Transverse colon (tissue), 4 donors: ENCODE measurements at places on chromosomes 5 and 9. TPM values are rescaled to one million over a fixed set of nuclear protein-coding genes. Genes with fewer than 3 reads are reported as not detected.
A peak's percentile ranks its signal among the peaks of the same experiment; 100 is the strongest.

- H3K4me3 ChIP-seq = no peak overlapping the region
- H3K27me3 ChIP-seq = no peaks in the 10 kb centered on the region
- H3K27ac ChIP-seq = no peak overlapping the region
- DNase-seq = peak; percentile 63
Measured at GRCh38 chr5:100517301-100517974, 17.7 kb upstream of the FAM174A start.

DNA sequence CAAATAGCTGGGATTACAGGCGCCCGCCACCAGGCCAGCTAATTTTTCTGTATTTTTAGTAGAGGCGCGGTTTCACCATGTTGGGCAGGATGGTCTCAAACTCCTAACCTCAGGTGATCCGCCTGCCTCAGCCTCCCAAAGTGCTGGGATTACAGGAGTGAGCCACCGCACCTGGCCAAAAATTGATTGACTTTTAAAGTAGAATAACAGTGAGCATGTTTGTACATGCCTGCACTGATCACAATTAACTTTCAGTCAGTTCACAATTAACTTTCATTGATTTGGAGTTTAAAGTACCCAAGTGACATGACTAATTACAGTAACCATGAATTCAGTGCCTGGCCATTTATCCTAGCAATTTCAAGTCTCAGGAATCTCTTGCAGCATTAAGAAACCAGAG is 61.3 kb downstream of the ANKH start:
- H3K4me1 ChIP-seq = peaks cover 9% of the 10 kb centered on the region
- no peak overlapping the region for H3K4me3 ChIP-seq
- DNase-seq = no peak
- peak overlapping the region; percentile 56 for H3K27ac ChIP-seq
- no peaks in the 10 kb centered on the region for H3K36me3 ChIP-seq

DNA sequence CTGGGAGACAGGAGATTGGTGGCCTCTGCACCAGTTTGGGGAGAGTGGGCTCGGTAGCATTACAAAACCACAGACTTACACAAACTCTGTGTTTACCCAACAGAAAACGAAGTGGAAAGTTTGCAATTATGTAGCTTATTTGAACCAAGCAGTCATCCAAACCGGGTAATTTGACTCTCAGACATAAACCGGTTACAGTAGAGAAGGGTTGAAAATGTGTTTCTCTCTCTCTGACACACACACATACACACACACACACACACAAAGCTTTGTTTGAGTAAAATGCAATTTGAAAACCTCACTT is 97.1 kb upstream of the ZNF608 start:
- H3K27ac ChIP-seq = no peak overlapping the region
- no peaks in the 10 kb centered on the region for H3K36me3 ChIP-seq
- no peak overlapping the region for H3K4me3 ChIP-seq
- no peaks in the 10 kb centered on the region for H3K4me1 ChIP-seq

DNA sequence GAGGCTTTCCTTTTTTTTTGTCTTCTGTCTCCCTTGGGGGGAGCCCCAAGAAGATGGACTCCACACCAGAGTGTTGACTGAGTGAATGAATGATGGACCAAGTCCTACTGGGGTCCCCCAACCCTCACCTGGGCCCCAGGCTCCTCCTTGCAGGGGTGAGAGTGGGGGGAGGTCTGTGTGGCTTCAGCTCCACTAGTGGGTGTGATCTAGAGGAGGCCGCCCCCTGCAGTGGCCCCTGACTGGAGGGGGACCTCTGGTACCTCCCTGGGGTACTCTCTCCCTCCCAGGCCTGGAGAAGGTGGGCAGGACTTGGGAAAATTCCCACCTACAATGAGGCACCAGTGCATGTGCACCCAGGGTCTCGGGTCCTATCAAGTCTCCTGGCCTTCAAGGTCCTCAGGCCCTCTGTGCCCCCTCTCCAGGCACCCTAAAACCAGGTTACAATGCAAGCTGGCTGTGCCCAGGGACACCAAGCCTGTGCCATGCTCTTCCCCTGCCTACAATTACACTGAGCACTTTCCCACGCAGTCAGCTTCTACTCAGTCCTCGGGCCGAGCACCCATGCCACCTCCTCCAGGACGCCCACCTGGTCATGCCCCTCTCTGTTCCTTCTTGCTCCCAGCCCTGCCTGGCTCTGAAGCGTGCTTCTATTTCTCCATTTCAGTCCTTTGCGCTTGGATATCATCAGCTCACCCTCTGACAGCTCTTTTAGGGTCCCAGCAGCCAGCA is 117.2 kb upstream of the PHYKPL start:
- no peak overlapping the region for H3K27ac ChIP-seq
- H3K4me3 ChIP-seq = no peak overlapping the region
- H3K4me1 ChIP-seq = no peaks in the 10 kb centered on the region
- no peaks in the 10 kb centered on the region for H3K36me3 ChIP-seq
- DNase-seq = no peak

- peaks cover 33% of the 10 kb centered on the region for H3K4me1 ChIP-seq
- H3K4me3 ChIP-seq = no peak overlapping the region
- H3K36me3 ChIP-seq = peaks cover 29% of the 10 kb centered on the region
- peak; percentile 66 for DNase-seq
- H3K27ac ChIP-seq = peak overlapping the region; percentile 51
Measured at GRCh38 chr5:177430140-177430951, 3.9 kb downstream of the GRK6 start.

GRCh38 chr9:127935765-127936221 is 1.9 kb downstream of the DPM2 start:
- H3K27ac ChIP-seq = no peak overlapping the region
- no peak overlapping the region for H3K4me3 ChIP-seq
- DNase-seq = no peak
- peaks cover 33% of the 10 kb centered on the region for H3K4me1 ChIP-seq
- H3K27me3 ChIP-seq = peaks cover 5% of the 10 kb centered on the region

DNA sequence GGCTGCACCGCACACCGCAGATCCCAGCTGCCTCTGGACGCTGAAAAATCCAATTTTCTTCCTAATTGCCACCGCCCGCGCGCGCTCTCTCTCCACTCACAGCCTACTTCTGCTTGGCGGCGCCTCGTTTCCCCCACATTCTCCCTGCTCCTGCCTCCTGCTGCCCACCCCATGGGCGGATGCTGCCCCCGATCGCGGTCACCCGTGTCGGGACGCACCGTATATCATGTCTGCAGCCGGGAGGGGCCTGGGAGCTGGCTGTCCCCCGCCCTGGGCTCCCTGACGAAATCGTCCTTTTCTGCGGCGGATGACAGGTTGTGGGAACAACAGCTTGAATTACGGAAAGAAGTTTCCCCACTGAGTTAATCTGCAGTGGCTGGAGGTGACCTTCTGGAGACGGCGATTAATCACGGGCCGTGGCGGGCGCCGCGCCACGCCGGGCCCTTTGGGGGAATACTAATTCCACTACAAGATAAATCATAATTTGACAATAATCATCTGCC is 36.3 kb upstream of the PSD2 start:
- H3K4me1 ChIP-seq = no peaks in the 10 kb centered on the region
- no peak overlapping the region for H3K27ac ChIP-seq
- H3K27me3 ChIP-seq = peaks cover 52% of the 10 kb centered on the region
- H3K4me3 ChIP-seq = no peak overlapping the region
- no peak for DNase-seq

GRCh38 chr9:20906326-20906725 is 125.1 kb downstream of the HACD4 start:
- no peaks in the 10 kb centered on the region for H3K36me3 ChIP-seq
- no peak overlapping the region for H3K27ac ChIP-seq
- peaks cover 3% of the 10 kb centered on the region for H3K4me1 ChIP-seq

DNA sequence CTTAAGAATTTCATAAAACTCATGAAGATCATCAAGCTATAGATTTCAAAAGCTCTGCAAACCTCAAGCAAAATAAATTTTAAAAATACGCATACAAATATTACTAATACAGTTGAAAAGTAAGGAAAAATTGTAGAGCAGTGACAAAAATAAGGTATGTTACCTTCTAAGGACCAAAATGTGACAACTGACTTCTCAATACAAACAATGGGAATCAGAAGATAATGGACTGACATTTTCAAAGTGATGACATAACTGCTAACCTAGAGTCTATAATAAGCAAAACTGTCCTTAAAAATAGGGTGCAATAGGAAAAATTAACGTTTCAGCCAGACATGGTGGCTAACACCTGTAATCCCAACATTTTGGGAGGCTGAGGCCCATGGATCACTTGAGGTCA is 27.1 kb downstream of the RMI1 start:
- no peak overlapping the region for H3K27ac ChIP-seq
- no peaks in the 10 kb centered on the region for H3K4me1 ChIP-seq
- H3K27me3 ChIP-seq = no peaks in the 10 kb centered on the region
- DNase-seq = no peak
- no peak overlapping the region for H3K4me3 ChIP-seq

DNA sequence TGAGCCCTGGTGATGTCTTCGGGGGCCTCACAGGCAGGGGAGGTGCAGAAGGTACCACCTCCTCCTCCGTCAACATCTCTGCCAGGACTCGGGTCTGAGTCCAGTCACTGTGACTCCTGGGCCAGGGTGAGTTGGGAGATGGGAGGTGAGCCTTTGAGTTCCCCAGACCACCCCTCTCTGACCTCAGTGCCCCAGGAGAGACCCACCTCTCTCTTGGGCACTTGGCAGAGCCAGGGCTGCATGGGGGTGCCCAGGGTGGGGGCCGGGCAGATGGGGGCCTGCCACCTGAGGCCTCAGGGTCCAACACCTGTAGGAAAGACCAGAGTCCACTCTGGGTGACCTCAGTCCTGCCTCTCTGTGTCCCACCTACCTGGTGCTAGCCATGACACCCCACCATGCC is 6.8 kb downstream of the KIF12 start:
- H3K4me1 ChIP-seq = no peaks in the 10 kb centered on the region
- H3K36me3 ChIP-seq = no peaks in the 10 kb centered on the region
- H3K27me3 ChIP-seq = peaks cover 2% of the 10 kb centered on the region
- no peak overlapping the region for H3K27ac ChIP-seq
- no peak for DNase-seq

Gene ALDH1A1
- 76.3 TPM for total RNA-seq

Gene EFNA5
- total RNA-seq = 14.9 TPM
